ENCODE measurements at places on chromosomes 6 and 20.
A peak's percentile ranks its signal among the peaks of the same experiment; 100 is the strongest.

DNA sequence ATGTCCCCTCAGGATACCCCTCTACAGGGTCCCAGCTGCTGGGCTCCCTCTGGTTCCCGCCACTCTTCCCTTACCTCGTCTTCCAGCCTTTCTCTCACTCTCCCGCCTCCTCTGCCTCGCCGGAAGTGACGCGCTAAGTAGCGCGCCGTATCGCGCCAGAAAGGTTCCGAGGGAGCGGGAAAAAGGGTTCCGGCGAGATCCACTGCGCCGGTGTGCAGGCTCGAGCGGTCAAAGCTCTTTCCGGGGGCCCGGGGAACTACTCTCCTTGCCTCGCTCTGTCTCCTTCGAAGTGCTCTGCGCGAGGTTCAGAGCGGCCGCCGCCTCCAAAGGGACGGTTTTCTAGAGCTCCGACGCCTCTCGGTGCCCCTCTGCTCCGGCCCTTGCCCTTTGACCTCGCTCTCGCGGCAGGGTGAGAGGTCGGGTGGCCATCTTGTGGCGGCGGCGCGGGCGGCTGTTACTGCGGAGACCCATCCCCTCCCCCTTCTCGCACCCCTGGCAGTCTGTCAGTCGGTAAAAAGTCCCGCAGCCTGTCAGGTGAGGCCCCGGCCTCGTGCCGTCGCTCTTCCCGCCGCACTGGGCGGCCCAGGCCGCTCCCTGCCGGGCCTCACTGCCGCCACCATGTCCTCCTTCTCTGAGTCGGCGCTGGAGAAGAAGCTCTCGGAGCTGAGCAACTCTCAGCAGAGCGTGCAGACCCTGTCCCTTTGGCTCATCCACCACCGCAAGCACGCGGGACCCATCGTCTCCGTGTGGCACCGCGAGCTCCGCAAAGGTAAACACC is at the start of the genes RPRD1B and TTI1:
TSS of gene RPRD1B (plus strand) at position 417 of the 778 bp plus-strand sequence. CDS start at position 619, 202 bp downstream.
TSS of gene TTI1 (minus strand) at position 127 of the 778 bp plus-strand sequence. CDS start 19,640 bp downstream, outside the sequence.
- peak; percentile 80 for DNase-seq

GRCh38 chr6:74073999-74074398 is 378.0 kb downstream of the CD109 start:
- DNase-seq, result no peak

GRCh38 chr6:34138191-34138590 is 7.7 kb downstream of the GRM4 start:
- DNase-seq, result no peak

- no peak for DNase-seq
Measured at GRCh38 chr20:4838526-4838925, 116.8 kb downstream of the PRND start.

- no peak for DNase-seq
Measured at GRCh38 chr6:112470950-112471349, 123.8 kb downstream of the RFPL4B start.

- DNase-seq, result no peak
Measured at GRCh38 chr6:50952092-50952907, 133.6 kb downstream of the TFAP2B start.

- DNase-seq, result no peak
Measured at GRCh38 chr20:62743777-62744317, 35.2 kb downstream of the NTSR1 start.

DNA sequence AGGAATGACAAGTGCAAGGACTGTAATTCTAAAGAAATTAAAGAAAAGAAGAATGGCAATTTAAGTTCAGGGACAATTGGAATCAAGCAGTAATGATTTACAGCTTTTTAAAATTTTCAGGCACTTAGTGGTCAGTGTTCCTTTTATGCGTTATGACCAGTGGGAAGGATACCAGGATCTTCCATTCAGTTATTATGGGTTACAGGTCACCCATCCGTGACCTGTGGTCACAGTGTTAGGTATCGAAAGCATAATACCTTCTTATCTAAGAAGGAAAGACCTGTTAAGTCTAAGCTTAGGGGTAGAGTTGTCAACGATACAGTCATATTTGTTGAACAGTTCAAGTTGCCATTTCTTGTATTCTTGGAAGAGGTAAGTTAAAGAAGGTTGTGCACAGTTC is 253.8 kb downstream of the LAMA2 start:
- DNase-seq, result no peak

DNA sequence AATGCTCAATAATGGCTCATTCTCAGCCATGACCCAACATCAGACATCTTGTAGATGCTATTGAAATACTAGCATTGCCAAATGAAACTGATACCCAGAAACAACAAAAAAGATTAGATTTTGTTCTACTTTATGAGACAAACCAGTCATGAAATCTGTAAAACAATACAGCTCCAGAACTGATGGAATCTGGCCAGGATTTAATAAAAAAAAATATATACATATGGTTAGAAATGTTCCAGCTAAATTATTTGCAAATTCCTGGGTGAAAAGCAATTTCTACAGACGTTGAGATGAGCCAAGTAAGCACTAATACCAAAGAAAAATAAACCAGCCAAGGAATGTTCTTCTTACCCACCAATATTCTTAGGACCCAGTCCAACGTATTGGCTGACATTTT is 201.3 kb downstream of the EPHA7 start:
- no peak for DNase-seq

GRCh38 chr6:25280344-25281074 is 1.3 kb downstream of the CARMIL1 start:
- peak; percentile 40 for DNase-seq

- no peak for DNase-seq
Measured at GRCh38 chr6:69775941-69776340, 20.9 kb downstream of the LMBRD1 start.

DNA sequence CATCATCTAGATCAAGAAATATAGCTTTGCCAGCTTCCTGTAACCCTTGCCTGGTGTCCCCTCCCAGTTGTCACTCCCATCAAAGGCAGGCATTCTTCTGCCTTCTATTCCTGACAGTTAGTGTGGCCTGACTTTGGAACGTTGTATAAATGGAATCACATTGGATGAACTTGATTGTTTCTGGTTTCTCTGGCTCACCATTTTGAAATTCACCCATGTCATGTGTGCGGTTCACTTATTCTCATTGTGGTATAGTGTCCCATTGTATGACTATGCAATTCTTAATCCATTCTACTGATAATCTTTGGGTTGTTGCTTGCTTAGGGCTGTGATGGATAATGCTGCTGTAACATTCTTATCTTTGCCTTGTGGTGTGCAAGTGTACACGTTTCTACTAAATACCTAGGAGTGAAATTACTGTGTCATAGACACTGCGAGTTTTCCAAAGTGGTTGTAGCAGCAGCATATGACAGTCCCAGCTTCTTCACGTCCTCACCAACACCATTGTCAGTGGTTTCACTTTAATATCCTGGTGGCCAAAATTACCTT is 73.2 kb downstream of the VEGFA start:
- no peak for DNase-seq

DNA sequence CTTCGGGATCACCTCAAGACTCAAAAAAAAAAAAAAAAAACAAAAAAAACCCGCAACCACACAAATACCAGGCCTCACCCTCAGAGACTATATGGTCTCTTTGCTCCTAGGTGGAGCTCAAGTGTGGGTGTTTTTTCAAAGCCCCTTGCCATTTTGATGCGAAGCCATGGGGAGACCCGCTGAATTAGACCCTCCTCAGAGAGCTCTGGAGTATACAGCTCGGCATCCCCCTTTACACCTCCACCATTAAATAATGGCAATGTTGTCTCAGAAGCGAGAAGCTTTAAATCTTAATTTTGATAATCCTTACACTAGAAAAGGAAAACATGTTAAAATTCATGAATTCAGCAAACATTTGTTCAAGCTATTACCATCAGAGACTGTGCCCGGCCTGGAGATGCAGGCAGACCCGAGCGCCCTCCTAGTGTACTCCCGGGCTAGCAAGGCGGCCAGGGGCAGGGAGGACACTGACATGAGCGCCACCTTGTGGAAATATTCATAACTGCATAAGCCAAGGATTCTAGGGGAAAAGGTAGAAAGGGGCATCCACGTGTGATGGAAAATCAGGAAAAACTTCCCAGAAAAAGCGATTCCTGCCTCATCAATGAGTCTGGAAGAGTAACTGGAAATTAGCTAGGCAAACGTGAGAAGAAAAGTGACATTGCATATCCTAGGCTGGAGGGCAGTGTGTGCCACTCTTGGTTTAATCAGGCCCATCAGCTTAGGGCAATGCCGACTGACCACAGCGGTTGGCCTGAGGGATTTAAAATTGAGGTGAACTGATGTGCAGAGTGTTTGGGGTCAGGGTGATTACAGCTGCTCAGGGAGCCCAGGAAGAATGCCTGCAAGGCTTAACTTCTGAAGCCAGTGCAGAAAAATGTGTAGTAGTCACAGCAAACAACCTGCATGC is 72.5 kb downstream of the B3GAT2 start:
- DNase-seq, result peak; percentile 57

DNA sequence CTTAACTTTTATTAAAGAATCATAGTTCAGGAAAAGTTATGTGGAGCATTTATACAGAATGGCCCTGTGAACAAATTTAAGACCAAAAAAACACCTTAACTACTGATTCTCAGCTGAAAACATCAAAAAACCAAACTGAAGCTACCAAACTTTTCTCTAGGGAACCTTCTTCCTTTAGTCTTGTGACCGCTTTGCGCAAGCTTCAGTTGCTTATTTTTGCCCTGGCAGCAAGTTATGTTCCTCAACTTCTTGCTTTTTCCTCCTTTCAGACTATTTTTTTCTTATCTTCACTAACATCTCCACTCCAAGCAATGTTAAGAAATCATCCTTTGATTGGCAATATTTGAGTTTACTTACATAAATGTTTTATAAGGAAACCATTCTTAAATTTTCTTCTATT is 100.1 kb downstream of the MYB start:
- DNase-seq, result no peak

- DNase-seq, result no peak
Measured at GRCh38 chr20:16501301-16501700, 71.9 kb downstream of the KIF16B start.

GRCh38 chr6:148750838-148751792 is 4.3 kb downstream of the UST start:
- DNase-seq, result no peak

DNA sequence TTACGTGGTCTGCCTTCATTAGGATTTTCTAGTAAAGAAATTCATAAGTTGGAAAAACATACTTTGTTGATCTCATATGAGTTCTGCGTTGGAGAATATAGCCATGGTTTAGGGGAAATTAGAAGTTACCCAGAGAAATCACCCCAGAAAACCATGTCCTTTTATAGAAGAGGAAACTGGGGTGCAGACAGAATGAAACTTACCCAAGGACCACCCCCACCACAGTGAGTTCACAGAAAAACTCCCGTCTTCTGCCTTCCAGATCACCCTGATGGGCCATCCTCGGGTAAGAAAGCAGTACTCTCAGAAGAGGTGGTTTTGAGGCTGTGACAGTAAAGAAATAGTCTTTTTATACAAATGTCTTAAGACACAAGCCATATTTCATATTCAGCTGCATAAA is 25.1 kb upstream of the MAFB start:
- DNase-seq, result no peak

DNA sequence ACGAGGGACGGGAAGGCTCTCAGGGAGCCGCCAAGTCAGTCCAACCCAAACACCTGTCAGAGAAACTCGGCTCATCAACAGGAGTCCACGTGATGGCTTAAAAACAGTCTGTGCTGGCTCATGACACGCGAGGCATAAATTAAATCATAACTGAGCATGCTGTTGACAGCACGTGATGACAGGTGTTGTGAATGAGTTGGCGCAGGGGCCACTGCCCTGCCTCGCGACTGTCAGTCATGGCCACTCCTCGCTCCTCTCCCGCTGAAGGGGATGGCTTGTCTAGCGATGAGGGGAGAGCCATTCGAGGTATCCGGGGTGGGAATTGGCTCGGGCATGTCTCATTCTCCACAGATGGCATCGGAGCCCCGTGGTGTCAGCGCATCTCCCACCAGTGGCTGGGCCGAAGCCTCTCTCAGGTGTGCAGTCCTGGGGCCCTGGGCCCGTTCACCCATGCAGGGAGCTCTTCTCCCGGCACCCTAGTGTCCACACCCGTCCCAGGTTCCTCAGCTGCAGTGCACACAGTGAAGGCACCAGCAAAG is 313.3 kb downstream of the BMP7 start:
- DNase-seq, result no peak

Data from A549 (cell line).